Osteoblast (primary cell): ENCODE measurements at places on chromosomes 1 and 21.

DNA sequence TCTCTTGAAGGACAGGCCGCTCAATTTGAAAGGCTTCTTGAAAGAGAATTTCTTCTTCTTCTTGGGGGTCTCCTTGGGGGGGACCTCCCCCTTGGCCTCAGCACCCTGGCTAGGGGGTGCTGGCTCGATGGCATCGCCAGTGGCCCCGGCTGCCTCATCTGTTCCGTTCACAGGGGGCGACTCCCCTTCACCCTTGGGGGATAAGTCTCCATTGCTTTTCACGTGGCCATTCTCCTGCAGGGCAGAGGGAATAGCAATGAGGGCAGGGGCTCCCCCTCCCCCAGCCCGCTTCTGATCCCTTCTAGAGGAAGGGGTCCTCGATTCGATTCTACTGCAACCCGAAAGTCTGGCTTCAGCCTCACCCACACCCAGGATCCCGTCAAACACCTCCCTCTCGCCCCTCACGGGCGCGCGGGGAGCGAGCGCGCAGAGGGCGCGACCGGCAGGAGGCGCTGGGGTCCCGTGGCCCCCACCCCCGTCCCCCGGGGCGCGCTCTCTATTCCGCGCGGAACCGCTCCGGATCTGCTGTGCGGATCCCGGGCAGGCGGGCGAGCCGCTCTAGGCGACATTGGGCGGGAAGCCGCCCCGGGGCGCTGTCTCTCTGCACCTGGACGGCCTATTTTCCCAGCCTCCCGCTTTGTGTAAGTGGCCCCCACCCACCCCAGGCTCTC lies 1.0 kb downstream of the MARCKSL1 start:
- DNase-seq = peak; percentile 91

- no peak for DNase-seq
These were observed 3.9 kb upstream of the LEFTY2 start for GRCh38 chr1:225944951-225945350.

- no peak for DNase-seq
These were observed 11.4 kb upstream of the ZSCAN20 start for GRCh38 chr1:33460947-33461629.

- DNase-seq = no peak
These were observed 8.2 kb upstream of the PEAR1 start for GRCh38 chr1:156885314-156885713.

GRCh38 chr1:26822737-26823395 lies 3.6 kb upstream of the ZDHHC18 start:
- DNase-seq = peak; percentile 78

DNA sequence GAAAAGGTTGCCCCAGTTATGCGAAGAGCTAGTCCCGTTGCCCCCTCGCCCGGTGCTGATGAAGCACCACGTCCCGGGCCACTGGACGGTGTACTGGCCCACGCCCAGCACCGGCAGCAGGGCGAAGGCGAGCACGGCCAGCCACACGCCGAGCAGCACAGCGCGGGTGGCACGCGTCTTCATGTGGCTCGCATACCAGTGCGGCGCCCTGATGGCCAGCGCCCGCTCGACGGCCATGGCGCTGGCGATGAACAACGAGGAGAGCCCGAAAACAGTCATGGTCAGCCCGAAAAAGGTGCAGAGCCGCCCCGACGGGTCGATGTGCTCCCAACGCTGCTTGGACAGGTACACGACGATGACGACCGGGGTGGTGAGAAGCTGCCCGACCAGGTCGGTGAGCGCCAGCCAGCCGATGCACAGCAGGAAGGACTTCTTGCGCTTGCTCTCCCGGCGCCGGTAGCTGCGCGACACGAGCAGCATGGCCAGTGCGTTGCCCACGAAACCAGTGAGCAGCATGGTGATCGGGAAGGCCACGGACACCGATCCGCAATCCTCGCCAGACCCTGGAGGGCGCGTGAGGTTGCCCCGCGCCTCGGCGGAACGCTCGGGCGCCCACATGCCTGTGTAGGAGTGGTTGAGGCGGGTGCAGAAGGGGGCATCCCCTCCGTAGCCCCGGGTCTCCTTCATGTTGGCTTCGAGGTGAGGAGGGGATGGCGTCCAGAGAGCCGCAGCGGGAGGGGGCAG lies 553 bp downstream of the PTGER3 start:
- peak; percentile 78 for DNase-seq

DNA sequence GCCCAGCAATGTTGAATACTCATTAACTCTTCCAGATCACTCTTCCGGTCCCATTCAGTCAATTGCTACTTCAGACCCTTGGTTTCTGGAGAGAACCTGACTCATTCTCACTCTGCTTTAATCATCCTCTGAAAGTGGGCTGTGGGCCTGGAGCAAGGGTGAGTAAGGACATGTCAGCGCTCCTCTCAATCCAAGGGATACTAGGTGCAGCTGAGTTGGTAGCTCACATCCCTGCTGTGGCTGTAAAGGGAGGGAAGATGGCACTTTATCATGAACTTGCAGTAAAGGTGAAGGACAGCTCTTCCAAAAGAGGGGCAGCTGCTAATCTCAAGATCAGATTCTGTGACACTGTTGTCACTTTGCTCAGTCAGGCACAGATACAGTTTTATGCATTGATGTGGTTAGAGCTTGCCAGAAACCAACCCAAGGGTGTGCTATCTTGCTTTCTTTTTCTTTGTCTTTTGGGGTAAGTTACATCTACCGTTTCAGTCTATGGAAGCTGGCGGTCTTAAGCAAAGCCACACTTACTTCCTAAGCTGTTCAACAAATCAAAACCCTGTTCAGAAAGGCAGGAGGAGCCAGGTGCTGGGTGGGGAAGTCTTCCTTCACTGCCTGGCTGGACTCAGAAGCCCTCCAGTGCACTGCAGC lies 26.5 kb upstream of the NTPCR start:
- DNase-seq = no peak

DNA sequence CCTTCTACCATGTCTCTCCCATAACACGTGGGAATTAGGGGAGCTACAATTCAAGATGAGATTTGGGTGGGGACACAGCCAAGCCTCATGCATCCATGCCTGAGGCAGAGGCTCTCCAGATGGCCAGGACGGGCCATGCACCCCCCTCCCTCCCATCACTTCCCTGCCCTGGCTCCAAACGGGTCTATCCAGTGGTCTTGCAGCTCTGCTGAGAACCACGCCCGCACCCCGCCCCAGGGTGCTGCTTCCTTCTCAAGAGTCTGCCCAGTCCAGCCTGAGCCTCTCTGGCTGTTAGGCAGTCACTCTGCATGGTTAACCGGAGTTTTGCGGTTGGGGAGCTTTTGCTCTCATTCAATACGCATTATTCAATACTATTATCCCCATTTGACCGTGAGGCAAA lies 131.5 kb upstream of the TMEM51 start:
- no peak for DNase-seq

DNA sequence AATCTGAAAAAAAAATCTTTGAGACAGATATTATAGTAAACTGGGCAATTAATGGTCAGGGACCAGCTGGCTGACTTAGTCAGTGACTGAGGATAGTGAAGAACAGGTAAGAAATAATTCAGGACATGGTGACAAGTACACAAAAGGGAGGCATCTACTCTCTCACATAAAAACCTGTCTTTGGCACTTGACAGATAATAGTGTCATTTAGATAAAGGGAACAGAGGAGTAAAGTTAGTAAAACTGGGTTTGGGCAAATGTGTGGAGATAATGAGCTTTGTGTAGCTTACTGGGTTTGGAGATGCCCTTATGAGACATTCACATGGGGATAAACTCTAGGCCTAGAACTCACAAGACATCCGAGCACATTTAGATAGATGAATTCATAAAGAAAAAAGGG lies 4.0 kb downstream of the SSX2IP start:
- DNase-seq = no peak

DNA sequence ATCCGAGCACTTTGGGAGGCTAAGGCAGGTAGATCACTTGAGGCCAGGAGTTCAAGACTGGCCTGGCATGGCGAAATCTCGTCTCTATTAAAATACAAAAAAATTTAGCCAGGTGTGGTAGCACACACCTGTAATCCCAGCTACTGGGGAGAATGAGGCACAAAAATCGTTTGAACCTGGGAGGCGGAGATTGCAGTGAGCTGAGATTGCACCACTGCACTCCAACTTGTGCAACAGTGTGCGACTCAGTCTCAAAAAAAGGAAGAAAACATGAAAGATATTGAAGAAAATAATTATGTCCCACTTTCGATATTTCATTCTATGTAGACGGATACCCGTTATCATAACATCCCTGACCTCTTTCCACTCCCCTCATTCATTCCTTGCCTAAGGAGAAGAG lies 19.2 kb downstream of the TUT4 start:
- DNase-seq = no peak

- DNase-seq = no peak
These were observed 71.2 kb downstream of the CHRM3 start for GRCh38 chr1:239457491-239458143.

DNA sequence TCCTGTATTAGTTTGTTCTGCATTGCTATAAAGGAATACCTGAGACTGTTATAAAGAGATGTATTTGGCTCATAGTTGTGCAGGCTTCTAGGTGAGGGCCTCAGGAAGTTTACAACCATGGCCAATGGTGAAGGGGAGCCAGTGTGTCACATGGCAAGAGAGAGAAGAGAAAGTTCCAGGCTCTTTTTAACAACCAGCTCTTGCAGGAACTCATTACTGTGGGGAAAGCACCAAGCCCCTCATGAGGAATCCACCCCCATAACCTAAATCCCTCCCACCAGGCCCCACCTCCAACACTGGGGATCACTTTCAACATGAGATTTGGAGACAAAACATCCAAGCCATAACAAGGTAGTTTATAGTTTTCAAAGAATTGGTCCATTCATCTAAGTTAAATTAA lies 5.0 kb upstream of the MEAF6 start:
- DNase-seq = no peak

- no peak for DNase-seq
These were observed 8.7 kb upstream of the MAP3K7CL start for GRCh38 chr21:29121759-29122158.

DNA sequence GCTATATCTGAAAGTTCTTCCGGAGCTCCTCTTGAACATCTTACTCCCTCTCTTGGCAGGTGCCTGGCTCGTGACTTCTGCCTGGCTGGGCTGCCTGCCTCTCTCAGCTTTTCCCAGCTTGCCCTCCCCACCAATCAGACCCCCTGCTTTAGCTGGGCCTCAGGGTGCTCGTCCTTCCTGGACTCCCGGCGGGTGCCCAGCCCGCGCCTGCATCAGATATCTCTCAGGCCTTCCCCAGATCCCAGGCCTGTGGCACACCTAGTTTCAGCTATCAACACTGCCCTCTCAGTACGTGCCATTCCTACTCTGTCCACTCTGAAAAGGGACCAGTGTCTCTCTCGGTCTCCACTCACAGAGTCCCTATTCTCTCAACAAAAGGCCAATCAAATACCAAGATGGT lies 96.5 kb upstream of the CLDN14 start:
- DNase-seq = no peak

GRCh38 chr21:26846036-26846931 lies 1.1 kb upstream of the ADAMTS1 start:
- peak; percentile 92 for DNase-seq

DNA sequence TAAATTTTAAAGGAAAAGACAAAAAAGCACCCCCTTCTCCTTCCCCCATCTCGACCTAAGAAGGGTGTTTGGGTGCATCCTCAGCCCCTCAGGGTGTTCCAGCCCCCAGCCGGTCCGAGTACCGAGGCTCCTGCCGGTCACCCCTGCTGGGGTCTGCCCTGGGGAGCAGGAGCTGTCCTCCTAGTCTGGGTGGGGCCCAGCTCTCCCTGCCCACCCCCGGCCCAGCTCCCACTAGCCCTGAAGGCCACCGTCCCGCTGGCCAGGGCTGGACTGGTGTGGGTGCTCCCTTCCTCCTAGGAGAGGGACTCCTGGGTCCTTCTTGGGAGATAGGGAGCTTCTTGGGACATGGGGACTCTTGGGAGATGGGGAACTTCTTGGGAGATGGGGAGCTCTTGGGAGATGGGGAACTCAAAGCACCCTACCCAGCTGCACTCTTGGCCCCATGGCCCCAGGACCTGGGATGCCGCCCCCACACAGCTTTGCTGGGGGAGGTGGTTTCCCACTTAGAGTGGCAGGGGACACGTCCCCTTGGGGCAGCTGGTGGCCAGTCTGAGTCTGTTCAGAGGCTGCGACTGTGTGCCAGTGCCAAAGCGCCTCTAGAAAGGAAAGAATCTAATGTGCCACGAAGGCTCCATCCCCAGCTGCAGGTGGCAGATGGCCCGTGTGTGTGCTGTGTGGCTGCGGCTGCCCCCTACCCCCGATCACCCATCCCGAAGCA lies 44.5 kb downstream of the MORN1 start:
- peak; percentile 80 for DNase-seq

DNA sequence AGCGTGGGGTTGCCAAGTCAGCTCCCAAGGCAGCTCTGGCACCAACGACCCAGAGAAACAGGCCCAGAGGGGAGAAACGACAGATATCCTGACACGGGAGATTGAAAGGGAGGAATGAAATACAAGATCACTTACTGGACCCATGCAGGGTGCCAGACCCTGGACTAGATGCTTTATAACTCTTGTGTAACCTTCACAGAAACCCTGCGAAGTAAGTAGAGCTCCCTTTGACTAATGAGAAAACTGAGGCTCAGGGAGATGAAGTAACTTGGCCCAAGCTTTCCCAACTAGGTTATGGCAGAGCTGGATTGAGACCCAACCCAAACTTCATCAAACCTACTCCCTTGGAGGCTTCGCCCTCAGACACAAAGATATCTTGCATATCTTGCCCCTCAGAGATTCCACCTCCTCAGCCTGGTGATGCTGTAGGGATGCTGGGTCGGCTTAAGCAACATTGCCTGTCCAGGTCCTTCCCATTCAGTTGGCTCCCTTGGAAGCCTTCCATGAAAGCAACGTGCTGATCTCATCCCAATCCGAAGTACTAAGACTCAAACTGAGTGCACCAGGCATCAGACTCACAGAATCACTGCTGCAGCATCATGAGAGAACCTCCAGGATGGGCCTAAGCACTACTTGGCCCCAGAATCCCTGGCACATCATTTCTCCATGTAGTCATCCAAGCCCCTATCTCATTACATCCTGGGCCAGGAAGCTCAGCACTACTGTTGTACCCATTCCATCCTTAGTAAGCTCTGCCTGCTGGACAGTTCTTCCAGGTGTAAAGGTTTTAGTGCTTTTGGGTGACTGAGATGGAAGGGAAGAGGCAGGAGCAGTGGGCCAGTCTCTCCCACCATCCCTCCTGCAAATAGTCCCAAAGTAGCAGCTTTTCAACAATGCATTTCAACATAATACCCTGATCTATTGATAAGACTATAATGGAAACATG lies 1.1 kb upstream of the IGSF9 start:
- DNase-seq = peak; percentile 72

- DNase-seq = peak; percentile 46
These were observed 883 bp downstream of the LAMTOR2 start for GRCh38 chr1:156055281-156056048.

DNA sequence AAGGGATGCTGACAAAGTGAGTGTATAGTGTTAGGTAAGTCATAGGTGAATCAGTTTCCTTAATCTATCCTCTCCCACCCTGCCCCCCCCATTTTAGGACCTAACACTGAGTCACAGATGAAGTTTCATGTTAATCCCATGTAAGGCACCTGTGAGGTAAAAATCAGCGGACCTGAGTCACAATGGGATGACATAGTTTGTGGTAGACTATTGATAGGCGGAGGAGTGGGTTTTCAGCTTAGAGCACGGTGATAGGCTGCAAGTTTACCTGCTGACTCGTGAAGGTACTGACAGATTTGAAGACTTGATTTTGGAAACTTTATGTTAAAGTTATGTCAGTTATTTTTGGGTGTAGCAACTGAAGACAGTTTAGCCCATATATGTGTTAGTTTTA lies 1.7 kb downstream of the TOR1AIP1 start:
- no peak for DNase-seq
